ENCODE measurements at places on chromosomes 1 and 21. TPM values are rescaled to one million over a fixed set of nuclear protein-coding genes. Genes with fewer than 3 reads are reported as not detected.

C1orf210 gene
- total RNA-seq = 4.5 TPM

GJB3 gene
- 160 TPM for total RNA-seq

ODF2L gene
- total RNA-seq = 12.8 TPM

NCMAP gene
- 1.2 TPM for total RNA-seq

AMPD1 gene
- total RNA-seq = not detected

TYW3 gene
- total RNA-seq = 10.1 TPM

MACF1 gene
- total RNA-seq = 142 TPM

MANEAL gene
- 2.2 TPM for total RNA-seq

GPATCH4 gene
- 14.7 TPM for total RNA-seq

TDRD5 gene
- total RNA-seq = under 0.01 TPM

S100A1 gene
- total RNA-seq = not detected

RYR2 gene
- total RNA-seq = not detected

TLCD4 gene
- total RNA-seq = 4.1 TPM

FCGR1A gene
- total RNA-seq = not detected

COP1 gene
- 47.0 TPM for total RNA-seq

COL8A2 gene
- total RNA-seq = 3.0 TPM

GSTM5 gene
- total RNA-seq = not detected

RHBG gene
- not detected for total RNA-seq

KCNK1 gene
- 15.7 TPM for total RNA-seq

GPR157 gene
- 26.0 TPM for total RNA-seq

ST6GALNAC5 gene
- 9.2 TPM for total RNA-seq

CD101 gene
- total RNA-seq = 0.48 TPM

TEX38 gene
- total RNA-seq = not detected

GREM2 gene
- not detected for total RNA-seq
